ENCODE measurements at places on chromosomes 6 and 20.
A peak's percentile ranks its signal among the peaks of the same experiment; 100 is the strongest.

DNA sequence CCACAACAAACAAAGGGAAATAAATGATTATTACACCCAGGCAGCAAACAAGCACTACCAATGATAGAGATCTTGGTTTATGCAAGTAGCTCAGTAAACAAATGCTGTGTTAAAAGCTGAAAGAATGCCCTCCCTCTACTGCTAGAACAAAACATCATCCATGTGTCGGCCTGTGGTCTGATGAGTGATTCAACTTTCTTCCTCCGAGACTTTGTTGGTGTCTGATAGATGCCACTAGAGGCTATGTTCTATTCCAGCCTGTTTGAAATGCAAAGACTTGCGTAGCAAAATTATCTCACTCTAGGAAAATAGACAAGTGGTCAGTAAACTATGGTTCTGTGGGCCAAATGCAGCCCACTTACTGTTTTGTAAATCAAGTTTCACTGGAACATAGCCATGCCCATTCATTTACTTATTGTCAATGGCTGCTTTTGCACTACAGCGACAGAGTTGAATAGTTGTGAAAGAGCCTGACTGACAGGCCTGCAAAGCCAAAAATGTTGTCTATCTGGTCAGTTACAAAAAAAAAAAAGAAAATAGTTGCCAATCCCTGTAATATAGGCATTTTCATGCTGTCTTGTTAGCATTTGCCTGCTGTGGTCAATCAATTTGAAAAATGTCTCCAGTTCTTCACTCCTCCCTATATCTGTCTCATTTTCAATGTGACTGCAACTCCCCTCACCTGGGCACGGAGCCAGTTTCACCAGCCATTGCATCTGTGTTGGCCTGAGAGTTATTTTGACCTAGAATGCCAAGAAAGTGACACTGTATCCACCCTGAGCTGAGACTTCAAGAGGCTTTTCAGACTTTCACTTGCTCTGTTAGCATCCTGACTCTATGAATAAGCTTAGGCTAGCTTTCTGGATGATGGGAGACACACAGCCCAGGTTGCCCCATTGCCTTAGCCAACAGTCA lies 544.6 kb upstream of the BTBD3 start:
- no peak for DNase-seq

DNA sequence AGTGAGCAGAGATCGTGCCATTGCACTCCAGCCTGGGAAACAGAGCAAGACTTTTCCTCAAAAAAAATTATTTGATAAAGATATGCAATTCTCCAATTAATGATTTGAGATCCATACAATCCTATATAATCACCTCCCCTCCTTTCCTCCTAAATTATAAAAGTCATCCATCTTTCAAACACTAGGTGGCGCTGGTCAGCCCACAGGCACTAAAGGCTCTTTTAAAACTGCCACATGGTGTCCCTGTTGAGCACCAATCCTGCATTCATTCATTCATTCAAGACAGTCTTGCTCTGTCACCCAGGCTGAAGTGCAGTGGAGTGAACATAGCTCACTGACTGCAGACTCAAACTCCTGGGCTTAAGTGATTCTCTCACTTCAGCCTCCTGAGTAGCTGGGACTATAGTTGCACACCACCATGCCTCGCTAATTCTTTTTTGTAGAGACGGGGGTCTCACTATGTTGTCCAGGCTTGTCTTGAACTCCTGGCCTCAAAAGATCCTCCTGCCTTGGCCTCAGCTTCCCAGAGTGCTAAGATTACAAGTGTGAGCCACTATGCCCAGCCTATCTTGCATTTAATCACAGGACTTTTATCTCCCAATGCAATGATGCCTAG lies 58.7 kb upstream of the SLC2A12 start:
- peak; percentile 51 for DNase-seq

- DNase-seq: no peak
Measured at GRCh38 chr20:60808701-60809100, 443.4 kb upstream of the CDH4 start.

DNA sequence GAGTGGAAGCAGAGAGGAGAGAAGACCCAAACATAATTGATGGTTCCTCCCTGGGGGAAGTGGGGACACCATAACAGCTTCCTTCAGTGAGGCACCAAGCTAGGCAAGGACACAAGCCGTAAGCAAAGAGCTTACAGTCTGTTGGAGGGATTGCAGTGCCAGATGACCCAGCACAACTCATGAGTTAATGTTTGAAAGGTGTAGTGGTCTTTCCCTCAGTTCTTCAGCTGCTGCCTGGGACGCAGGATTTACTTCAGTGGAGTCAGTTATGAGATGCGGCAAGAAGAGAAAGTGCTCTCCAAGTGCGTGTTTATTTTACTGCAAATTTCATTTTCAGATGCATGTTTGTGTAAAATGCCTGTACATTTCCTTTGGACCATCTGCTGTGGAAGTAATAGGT lies 38.7 kb upstream of the SLC17A4 start:
- DNase-seq: no peak

DNA sequence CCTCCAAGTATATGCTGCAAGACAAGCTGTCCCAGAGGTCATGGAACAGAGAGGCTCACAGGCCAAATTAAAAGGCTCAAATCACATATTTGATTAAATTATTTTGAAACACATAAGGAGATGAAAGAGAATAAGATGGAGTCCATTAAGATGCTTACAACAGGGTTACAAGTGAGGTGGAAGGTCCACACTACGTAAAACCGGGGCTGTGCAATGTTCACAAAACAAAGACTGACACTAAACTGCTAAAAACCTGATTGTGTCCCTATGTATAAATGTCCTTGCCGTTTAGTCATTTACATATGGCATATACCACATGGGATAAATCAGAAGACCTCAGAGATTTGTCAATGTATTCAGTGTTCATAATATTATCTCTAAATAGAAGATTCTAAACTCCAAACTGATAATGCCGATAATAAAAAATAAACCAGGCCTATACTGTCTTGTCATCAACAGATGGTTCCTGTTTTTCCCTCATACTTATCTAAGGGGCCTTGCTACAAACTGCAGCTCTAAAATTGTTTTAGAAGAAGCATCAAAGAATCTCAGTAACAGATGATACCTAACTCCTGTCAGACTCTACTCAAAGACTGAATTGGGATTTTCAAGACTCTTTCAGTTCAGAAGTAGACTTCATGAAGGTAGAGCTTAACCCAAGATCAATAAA lies 51.8 kb upstream of the RIPOR2 start:
- DNase-seq: no peak

GRCh38 chr6:165231581-165232561 lies 77.5 kb downstream of the C6orf118 start:
- DNase-seq: no peak

- no peak for DNase-seq
Measured at GRCh38 chr20:62427172-62428001, at the start of gene RBBP8NL. TSS of gene RBBP8NL (minus strand) at chr20:62427539. CDS start at chr20:62419647, 7,892 bp downstream.

GRCh38 chr6:39016839-39017546 lies 31.6 kb upstream of the GLP1R start:
- DNase-seq: no peak

DNA sequence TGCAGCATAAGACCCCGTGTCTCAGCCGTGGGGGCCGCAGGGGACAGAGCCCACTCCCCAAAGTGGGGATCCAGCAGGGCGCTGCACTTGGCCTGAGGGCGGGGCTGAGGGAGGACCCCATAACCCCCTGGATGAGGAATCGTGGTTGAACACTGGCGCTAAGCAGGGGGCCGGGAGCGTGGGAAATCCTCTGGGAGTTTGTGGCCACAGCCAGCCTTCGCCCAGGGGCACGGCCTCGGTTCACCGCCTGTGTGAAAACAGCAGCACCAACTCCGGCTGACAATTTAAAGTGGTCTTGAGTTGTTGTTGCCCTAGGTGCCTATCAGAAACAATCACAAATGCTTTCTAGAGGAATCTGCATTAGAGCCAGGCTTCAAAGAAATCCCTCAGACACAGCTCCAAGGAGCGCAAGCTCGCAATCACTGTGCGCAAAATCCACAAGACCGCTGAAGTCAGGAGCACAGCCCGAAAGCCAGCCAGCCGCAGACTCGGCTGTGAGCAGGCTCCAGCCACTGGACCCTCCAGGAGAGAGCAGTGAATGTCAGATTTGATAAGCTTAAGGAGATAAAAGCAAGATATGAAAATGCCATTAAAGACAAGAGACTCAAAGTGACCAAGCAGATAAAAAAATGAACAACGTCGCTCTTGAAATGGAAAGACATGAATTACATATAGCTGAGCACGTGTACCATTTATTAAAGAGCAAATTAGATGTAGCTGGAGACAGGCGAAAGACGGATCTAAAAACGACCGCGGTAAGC lies 10.9 kb upstream of the RPS6KA2 start:
- DNase-seq: no peak

DNA sequence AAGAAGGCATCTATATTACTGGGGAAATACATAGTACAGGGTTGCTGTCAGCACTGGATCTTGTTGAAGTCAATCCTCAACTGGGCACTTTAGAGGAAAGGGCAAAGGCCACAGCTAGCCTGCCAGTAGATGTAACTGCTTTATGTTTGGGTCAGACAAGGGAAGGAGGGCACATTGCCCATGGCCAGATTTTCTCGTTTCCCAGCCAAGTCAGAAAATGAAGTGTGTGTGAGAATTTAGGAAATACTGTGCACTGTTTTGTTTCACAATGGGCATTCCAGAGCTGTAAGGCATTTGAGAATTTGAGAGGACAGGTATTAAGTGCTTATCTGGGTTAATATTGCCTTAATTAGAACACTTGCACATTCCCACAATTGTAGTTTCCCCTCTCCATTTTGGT lies 183.9 kb upstream of the MCHR2 start:
- DNase-seq: no peak

GRCh38 chr6:72619883-72620696 lies 1.8 kb upstream of the KCNQ5 start:
- peak; percentile 37 for DNase-seq

- no peak for DNase-seq
Measured at GRCh38 chr20:48716086-48716485, 111.7 kb downstream of the PREX1 start.

DNA sequence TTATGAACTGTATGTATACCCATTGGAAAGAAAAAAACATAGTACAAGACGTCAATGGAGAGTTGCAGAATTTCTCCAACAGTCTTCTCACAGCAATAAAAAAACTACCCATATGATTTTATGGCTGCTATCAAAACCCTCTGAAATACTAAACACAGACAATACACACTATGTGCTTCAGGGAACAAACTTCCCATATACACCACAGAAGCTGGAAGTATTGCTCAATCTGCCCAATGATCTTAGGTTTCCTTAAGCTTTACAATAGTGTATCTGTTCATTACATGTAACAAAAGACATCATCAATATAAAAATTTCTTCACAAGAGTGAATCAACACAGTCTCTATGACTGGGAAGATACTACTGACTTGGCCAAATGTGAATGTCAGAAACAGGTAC lies 150.5 kb downstream of the TBC1D32 start:
- DNase-seq: no peak

- DNase-seq: no peak
Measured at GRCh38 chr6:111799576-111800258, 73.5 kb downstream of the FYN start.

DNA sequence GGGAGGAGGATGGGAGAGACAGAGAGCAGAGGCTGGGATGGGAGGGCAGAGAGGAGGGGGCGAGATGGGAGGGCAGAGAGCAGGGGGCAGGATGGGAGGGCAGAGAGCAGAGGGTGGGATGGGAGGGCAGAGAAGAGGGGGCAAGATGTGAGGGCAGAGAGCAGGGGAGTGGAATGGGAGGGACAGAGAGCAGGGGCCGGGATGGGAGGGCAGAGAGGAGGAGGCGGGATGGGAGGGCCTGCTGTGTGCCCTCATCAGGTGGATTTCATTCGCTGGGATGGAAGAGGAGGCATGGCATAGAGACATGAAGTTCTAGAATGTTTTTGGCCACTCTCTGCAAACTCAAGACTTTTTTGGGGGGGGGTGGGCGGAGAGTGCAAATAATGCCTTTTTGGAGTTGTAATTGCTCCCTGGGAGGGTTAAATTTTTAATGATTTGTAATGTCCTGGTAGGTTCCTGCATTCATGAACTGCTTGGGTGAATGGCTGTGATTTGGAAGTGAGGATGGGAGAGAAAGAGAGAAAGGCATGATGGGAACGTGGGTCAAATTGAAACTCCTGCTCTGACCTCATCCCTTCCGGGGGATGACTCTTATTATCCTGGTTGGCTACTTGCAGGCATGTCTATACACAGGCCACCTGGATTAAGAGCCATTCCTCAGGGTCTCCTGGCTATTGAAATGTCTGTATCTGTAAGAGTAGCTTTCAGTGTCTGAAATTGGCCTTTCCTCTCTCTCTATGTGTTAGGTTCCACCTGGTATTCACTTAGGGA lies 162.4 kb upstream of the AGPAT4 start:
- DNase-seq: no peak

DNA sequence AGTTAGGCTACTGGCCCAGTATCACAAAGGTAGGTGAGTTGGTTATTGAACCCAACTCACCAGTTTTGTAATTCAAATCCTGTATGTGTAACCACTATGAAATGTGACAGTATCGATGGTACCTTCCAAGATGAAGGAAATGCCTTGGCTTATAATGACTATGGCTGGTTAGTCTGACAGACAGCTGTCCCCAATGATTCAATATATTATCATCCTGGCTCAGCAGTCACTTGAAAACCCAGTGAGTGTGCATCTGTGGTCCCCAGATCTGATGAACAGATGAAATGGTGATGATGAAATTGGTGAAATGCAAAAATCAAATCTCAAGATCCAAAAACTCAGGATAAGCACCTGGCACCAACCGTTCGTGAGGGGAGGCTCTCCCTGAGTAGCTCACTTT lies 54.8 kb downstream of the TNFRSF21 start:
- DNase-seq: no peak

DNA sequence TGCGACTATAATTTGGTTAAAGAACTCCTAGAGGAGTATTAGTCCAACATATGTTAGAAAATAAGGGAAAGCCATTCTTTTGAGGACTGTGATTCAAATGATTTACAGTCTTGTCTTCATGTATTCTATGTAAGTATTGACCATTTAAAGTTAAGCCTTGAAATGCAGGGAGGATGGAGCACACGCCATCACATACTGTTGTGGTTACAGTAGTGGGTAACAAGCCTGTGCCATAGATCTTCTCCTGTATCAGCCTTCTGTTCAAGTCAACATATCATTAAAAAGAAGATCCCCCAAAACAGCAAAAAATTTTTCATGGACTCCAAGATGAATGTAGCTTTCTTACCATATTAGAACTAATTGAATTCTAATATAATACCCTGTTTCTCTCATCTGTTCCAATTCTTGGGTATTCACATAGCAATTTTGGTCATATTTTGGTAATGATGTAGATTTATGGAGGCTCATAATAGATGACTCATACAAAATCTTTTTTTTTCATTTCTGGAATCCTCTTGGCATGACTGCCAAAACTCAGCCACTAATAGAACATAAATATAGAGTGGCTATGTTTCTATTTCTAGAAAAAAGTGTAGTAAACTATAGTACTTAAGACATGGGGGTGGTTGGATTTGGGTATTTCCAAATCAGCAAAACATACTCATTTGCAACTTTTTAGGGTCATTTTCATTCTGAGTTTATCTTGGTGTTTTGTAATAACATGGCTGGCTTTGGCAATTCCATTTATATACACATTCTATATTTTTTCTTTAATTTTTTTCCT lies 413.5 kb downstream of the BCKDHB start:
- no peak for DNase-seq

All from stimulated activated naive CD4-positive, alpha-beta T cell (primary cell).